Natural killer cell (primary cell): ENCODE measurements at places on chromosomes 16 and 17.
A peak's percentile ranks its signal among the peaks of the same experiment; 100 is the strongest.

DNA sequence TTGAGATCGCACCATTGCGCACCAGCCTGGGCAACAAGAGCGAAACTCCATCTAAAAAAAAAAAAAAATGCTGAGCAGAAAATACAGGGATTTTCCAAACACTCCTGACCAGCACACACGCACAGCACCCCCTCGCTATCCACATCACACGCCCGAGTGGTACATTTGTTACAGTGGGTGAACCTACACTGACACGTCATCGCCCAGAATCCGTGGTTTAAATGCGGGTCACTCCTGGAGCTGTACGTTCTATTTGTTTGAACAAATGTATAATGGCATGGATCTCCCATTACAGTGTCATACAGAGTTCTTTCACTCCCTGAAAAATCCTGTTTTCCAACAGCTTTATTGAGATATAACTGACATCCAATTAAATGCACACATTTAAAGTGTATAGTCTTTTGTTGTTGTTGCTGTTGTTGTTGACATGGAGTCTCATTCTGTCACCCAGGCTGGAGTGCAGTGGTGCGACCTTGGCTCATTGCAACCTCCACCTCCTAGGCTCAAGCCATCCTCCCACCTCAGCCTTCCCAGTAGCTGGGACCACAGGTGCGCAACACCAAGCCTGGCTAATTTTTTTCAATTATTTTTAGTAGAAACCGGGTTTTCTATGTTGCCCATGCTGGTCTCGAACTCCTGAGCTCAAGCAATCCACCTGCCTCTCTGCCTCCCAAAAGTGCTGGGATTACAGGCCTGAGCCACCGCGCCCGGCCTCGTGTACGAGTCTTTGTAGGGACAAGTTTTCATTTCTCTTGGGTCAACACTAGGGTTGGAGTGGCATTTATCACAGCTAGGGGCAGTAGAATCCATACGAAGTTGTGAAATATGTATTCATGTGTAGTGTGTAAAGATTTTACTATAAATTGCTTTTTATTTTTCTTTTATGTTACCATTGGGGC lies 4.4 kb upstream of the CARHSP1 start:
- DNase-seq: no peak

DNA sequence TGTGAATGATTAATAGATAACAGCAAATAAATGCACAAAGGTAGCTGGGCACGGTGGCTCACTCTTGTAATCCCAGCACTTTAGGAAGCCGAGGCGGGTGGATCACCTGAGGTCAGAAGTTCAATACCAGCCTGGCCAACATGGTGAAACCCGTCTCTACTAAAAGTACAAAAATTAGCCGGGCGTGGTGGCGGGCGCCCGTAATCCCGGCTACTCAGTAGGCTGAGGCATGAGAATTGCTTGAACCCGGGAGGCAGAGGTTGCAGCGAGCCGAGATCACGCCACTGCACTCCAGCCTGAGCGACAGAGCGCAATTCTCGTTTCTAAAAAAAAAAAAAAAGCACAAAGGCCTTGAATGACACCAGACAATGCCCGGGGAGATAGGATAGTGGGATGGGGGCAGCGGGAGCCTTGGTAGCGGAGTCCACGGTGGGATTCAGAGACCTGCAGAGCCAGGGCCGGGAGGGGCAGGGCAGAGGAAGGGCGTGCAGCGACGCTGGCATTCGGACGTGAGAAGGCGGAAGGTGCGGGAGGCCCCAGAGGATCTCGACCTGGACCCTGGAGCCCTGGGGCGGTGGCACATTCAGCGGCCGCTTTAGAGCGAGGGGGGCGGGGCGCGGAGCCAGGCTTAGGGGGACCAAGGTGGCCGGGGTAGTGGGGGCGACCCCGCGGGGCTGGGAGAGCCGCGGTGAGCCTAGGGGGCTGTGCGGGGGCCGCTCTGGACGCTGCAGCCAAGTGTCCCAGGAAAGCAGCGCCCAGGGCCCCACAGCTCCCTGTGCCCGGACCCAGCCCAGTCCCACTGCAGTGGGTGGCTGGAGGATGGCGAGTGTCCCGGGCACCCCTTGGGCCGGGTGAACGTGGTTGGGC lies 999 bp upstream of the FLYWCH2 start:
- peak; percentile 62 for DNase-seq

- peak; percentile 23 for DNase-seq
Measured at GRCh38 chr16:30904114-30904780, 7.8 kb downstream of the CTF1 start.

DNA sequence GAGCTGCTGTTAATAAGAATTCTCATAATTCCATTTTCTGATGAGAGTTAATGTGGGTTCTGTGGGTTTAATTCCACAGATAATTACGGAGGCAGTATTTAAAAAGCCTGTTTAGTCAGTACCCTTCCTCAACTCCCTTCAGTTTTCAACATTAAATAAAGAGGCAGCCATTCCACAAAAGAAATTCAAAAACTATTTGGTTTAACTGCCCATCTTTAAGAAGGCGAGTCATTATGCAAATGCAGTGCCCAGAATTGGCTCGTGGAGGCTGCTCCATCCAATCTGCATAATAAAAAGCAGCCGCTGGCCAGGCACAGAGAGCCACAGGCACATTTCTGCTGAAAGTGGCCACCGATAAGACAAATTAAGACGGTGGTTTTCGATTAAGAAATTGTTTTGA lies 194.4 kb upstream of the TOX3 start:
- no peak for DNase-seq

GRCh38 chr17:4393806-4394205 lies 27.3 kb upstream of the UBE2G1 start:
- DNase-seq: no peak

- no peak for DNase-seq
Measured at GRCh38 chr17:78151514-78152008, 5.4 kb downstream of the C17orf99 start.

DNA sequence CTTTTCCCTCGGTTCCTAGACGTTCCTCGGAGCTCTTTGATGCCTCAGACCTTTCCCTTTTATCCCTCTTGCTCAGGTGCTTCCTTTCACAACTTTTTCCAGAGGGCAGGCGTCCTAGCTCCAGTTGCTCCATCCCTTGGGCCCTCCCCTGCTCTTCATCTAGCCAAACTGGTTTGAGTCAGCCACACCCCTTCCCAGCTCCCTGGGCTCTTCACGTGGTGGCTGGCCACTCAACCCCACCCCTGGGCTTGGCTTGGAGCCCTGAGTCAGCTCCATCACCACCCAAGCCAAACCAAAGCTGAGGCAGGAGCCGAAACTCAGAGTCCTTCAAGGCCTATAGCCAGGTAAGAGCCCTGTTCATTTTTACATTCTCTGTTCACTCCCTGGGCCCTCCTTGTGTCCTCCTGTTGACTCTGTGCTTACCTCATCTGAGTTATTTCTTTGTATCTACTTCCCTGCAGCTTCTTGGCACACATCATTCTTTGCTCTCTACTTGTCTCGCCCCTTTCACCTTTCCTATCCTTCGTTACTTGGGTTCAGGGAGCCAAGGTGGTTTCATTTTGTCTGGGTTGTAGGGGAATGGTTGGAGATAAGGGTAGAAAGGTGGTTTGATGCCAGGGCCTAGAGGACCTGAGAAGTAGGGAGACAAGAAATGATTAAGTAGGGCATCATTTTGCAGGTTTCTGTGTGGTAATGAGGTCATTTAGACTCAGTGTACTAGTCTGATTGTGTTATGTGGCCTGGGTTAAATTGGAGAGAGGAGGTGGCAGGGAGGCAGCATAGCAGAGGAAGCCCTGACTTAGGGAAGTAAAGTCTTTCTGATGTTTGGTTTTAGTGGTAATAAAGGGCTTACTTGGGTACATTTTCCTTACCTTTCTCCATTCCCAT lies 7.6 kb upstream of the PHKG2 start:
- no peak for DNase-seq

GRCh38 chr16:10556236-10556635 lies 24.2 kb downstream of the EMP2 start:
- no peak for DNase-seq

- no peak for DNase-seq
Measured at GRCh38 chr17:38885728-38886642, 16.1 kb downstream of the LASP1 start.

DNA sequence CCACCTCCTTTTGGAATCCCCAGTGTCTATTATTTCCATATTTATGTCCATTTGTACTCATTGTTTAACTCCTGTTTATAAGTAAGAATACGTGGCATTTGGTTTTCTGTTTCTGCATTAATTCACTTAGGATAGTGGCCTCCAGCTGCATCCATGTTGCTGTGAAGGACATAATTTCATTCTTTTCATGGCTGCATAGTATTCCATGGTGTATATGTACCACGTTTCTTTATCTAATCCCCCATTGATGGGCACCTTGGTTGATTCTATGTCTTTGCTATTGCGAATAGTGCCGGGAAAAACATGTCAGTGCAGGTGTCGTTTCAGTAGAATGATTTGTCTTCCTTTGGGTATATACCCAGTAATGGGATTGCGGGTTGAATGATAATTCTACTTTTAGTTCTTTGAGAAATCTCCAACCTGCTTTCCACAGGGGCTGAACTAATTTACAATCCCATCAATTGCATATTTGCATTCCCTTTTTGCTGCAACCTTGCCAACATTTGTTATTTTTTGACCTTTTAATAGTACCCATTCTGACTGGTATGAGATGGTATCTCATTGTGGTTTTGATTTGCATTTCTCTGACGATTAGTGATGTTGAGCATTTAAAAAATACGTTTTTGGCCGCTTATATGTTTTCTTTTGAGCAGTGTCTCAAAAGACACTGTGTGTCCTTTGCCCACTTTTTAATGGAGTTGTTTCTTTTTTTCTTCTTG lies 373.2 kb upstream of the TNRC6C start:
- DNase-seq: no peak

DNA sequence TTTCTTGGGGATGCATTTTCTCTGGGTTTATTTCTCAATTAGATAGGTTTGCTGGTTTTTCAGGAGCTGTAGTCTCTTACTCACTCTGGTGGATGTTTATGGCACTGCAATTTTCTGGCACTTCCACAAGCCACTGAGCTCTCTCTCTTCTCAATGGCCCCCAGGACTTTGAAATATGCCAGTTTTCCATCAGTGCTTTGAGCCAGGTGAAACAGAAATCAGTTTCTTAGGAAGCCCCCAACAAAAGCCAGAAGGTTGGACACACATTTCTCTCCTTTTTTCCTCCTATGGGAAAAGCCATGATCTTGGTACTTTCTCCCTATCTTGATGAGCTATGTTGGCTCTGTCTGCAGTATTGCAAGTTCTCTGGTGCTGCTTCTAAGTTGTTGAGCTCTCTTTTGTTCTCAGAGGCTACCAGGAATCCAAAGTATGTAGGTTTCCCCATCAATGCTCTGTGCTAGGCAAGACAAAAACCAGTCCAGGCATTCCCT lies 90.7 kb upstream of the SMIM36 start:
- peak; percentile 62 for DNase-seq

DNA sequence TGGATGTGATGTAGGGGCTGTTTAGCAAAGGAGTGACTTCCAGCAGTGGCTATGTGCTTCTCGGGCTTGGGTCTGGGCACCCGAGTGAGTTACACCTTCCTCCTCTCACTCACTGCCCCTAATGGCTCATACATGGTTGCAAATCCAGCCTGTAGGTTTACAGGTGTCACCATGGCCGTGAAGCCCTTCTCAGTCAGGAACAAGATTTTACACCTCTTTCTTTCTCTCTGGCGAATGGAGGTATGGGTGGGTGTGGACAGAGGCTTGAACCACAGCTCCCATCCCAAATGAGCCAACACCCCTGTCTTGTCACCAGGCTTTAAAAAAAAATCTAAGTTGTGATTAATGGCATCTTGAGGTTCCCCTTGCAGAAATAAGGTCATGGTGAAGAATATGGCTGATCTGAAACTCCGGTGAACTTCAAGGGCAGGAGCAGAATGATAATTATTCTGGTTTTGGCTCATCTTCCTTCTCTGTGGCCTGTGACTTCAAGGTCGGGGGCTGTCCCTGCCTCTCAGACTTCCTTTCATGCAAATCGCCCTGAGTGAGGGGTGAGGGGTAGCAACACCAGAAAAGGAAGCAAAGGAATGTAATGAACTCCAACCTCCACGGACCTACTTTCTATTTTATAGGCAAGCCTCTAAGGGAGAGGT lies 331.2 kb downstream of the MAF start:
- DNase-seq: no peak

DNA sequence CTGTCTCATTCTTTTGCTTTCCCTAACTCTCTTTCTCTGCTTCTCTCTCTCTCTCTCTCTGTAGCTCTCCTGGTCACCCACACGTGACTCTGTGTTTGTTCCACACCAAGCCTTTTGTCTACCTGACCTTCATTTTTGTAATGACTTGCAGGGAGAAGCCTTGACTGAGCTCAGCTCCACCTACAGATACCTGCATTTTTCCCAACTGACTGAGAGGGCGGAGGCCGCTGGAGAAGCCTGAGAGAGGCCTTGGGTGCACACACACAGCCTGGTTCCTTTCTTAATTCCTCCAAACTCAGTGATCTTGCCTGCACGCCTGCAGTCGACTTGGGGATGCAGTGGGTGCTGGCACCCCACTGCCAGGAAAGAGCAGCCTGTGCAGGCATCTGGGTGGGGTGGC lies 68.8 kb downstream of the LYRM1 start:
- DNase-seq: no peak
